NCI-H460 (cell line): ENCODE measurements at places on chromosomes 7 and 10.

DNA sequence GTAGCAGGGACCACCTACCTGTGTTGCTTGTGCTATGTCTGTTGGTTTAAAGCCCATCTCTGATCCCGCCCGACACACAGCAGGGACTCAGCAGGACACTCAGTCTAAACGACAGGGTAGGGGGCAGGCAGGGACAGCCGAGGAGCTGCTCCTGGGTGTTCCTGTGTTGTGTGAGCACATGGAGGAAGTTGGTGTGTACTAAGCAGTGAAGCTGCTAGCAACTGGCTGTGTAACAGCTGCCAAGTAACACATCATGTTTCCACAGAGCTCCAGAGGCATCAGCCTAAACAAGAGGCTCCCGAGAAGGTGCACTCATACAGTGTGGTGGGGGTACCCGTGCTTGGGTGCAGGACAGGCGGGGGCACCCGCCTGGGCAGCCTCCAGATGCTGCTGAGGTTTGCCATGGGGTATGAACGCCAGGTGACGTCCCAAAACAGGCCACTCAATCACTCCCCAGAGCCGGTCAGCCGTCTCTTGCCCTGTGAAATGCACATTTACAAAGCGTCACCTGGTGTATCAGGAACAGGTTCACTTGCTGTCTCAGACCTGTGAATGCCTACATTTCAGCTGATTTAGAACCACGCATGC, 59.6 kb downstream of the PTPRN2 start:
- no peak for DNase-seq

DNA sequence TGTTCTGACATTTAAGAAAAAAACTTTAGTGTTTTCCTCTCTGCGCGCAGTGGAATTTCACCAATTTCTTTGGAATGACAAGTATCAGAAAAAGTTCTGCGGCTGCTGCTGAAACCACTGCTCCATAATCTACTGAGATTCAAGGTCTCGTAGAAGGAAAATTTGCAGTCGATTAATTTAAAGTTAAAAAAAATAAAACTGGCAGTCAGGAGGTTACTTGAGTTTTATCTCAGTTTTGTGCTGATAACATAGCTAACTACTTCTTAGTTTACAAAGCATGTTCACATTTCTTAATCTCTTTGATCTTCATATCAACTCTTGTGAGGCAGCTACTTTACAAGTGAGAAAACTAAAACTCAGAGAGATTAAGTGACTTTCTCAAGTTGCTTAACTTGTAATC, 18.2 kb upstream of the CALD1 start:
- no peak for DNase-seq

- DNase-seq = no peak
Measured at GRCh38 chr7:156585025-156585648, 55.4 kb upstream of the RNF32 start.

- DNase-seq = no peak
Measured at GRCh38 chr7:121575194-121575765, 179.2 kb upstream of the FAM3C start.

DNA sequence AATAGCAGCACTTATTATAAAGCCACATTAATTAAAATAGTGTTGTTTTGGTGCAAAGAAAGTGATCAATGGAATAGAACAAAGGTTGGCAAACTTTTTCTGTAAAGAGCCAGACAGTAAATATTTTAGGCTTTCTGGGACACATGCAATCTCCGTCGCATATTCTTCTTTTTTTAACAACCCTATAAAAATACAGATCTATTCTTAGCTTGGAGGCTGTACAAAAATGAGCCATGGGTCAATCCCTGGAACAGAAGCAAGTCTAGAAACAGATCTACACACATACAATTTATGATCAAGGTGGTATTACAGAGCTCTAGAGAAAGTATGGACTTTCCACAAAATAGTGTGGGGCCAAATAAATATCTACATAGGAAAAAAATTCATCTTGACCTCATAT, 71.8 kb downstream of the ARHGAP21 start:
- DNase-seq = no peak

DNA sequence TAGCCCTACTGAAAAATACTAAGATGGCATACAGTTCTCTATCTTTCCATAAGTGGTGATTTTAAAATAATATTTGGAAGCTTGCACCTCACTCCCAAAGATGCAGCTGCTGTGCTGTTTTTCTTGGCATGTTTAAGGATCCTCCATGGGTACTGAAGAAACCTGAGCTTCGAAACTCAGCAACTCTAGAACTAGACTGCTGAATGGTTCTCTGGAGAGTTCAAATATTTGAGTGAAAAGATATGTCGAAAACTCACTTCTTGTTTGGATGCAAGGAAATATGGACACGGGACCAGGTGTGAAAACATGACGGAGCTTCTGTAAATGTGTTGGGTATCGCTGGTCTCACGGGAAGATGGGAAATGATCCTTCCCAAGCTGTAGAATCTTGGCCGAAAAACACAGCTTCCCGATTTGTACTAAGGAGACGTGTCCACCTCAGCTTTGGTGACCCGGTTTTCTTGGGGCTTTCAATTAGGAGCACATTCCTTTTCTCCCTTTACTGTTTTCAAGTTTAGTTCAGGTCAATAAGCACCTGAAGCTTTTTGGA, 543.8 kb upstream of the NRP1 start:
- no peak for DNase-seq

DNA sequence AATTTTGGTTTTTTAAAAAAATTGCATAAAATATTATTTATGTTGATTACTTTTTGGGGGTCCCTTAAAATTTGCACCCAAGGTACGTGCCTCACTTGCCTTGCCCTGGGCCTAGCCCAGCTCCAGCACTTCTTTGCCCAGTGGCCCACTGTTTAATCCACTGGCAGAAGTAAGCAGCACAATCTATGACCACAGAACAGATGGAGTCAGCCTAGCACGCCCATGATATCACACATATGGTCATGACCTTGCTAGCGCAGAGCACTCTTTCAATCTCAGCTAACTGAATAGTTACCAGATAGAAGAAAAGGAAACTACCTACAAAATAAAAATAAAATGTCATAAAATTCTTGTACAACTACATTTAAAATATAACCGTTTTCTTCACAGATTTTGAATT, 5.6 kb downstream of the OGA start:
- DNase-seq = no peak

GRCh38 chr7:70706698-70707097, 425.2 kb upstream of the GALNT17 start:
- DNase-seq = no peak

DNA sequence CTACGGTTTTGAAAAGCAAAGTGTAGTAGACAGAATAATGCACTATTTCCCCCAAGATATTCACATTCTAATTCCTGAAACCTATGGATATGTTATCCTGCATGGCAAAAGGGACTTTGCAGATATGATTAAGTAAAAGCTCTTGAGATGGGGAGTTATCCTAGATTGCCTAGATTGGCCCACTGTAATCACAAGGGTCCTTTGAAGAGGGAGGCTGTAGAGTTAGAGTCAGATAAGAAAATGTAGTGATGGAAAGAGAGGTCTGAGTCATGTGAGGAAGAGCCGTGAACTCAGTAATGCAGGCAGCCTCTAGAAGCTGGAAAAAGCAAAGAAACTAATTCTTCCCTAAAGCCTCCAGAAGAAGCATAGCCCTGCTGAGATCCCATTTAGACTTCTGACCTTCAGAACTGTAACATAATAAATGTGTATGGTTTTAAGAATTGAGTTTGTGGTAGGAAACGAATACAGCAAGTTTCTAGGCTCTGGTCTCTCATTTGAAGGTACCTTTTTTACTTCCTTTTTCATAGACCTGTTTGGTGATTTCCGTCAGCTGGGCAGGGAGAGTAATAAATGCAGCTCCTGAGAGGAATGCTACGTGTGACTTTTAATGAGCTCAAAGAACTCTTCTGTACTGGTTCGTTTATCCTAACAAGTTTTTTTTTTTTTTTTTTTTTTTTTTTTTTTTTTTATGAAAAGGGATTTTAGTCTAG, 41.9 kb upstream of the NXPH1 start:
- DNase-seq = no peak

DNA sequence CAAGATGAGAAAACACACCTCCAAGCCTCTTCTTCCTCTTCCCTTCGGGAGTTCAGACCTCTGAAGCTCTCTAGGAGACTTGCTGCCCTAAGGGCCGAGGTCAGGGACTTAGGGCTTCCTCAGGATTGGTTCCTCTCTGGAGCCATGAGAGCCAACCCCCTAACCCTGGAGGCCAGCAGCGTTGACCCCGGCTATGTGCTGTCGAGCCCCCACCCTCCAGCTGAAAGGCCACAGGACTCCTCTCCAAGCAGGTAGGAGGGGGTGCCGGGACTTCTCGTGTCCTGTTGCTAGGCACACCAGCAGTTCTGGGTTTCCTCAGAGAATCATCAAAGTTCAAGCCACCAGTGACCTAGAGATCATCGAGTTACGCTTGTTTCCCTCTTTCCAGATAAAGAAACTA, 87.4 kb downstream of the ARHGAP22 start:
- no peak for DNase-seq
